Progenitor cell of endocrine pancreas (in vitro differentiated cells): ENCODE measurements at places on chromosomes 4 and X. TPM values are rescaled to one million over a fixed set of nuclear protein-coding genes. Genes with fewer than 3 reads are reported as not detected.

- no peak for DNase-seq
These were observed 762.5 kb downstream of the PCDH7 start for GRCh38 chr4:31482691-31483090.

Gene F9
- total RNA-seq: not detected in 2 replicates

DNA sequence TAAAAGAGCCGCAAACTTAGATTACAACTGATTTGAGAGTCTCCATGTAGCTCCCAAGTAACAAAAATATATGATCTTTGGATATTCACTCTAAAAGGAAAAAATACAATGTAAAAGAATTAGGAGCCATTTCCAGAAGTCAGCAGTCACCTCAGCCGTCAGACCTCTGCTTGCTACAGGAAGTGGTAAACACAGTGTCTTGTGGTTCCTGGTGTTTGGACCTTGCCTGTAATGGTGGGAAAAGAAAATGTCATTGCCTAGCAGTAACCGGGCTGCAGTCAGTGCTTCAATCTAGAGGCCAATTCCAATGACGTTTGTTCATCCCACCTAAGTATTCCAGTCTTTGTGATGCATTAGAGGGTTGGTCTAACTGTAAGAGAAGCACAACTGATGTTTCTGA is 28.9 kb upstream of the SMIM31 start:
- DNase-seq: no peak

- no peak for DNase-seq
These were observed 59.2 kb downstream of the ADGRG2 start for GRCh38 chrX:19063030-19063429.

Gene METTL14
- total RNA-seq: 56.7 and 56.8 TPM in 2 replicates

Gene GAGE12J
- not detected in 2 replicates for total RNA-seq

DNA sequence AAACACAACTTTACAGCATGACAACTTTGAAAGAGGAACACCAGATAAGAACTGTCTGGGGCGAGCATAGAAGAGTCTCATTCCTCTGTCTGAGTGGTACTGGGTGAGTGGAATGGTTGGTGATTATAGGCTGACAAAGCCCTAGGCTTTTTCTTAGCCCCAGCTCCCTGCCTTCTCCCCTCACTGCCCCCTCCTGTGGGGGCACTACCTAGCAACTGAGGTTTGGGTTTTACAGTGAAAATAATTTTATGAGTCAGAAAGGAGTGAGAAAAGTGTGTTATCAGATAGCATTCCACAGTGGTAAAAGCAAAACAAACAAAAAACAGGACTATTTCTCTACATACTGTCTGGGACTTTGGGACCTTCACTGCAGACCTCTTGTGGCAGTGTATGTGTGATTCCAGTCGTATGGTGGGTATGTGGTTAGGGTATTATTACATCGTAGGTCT is 10.5 kb upstream of the TMEM165 start:
- DNase-seq: no peak

Gene ATG4A
- total RNA-seq: 12.6 and 15.1 TPM in 2 replicates

DNA sequence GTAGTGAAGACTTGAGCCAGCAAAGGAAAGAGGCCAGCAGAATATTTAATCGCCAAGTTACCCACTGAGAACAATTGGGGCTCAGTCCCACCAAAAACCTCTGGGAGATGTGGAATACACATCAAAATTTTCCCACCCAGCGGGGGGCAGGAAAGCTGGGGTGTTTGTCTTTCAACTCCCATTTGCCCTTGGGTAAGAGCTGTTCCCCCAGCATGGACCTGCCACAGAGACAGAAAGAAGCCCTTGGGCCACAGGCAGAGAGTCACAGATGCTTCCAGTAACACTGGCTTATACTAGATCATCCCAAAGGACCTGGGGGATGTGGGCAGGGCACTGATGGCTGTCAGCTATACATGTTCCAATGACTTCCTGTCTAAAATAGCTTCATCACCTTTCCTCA is 18.9 kb upstream of the FBXW7 start:
- no peak for DNase-seq

DNA sequence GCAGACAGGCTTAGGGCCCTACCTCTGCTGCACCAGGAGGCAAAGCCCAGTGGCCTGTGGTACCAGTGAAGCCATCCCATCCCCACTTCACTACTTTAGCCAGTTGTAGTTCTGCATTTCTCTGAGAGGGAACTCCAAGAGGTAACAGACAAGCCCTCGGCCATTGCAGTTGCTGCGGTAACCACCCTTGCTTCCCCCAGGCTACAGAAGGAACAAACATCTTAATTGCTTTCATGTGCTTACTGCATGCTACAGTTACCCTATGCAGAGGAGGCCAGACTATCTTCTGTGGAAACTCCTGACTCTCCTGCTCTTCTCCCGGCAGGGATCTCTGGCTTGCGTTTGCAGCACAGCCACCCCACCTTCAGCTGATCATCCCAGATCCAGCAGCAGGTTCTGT is 67.8 kb downstream of the SPIN4 start:
- DNase-seq: no peak

GRCh38 chrX:40749681-40750494 is 14.5 kb upstream of the MED14 start:
- DNase-seq: no peak

DNA sequence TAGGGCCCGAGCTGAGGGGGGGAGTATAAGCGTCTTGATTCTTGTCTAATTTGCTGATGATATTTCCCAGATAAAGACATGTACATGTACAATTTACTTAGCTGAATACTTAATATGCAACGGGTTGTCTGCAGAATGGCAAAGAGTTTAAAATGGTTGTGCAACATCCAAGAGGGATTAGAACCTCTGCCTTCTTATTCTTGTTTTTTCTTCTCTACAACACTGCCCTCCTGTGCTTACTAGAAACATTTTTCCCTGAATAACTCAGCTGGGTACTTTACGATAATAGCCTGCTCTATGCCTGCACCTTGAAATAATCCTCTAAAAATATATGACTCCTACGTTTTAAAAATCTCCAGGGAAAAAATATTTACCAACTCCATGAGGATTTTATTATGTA is 41.8 kb downstream of the INTS12 start:
- DNase-seq: no peak

DNA sequence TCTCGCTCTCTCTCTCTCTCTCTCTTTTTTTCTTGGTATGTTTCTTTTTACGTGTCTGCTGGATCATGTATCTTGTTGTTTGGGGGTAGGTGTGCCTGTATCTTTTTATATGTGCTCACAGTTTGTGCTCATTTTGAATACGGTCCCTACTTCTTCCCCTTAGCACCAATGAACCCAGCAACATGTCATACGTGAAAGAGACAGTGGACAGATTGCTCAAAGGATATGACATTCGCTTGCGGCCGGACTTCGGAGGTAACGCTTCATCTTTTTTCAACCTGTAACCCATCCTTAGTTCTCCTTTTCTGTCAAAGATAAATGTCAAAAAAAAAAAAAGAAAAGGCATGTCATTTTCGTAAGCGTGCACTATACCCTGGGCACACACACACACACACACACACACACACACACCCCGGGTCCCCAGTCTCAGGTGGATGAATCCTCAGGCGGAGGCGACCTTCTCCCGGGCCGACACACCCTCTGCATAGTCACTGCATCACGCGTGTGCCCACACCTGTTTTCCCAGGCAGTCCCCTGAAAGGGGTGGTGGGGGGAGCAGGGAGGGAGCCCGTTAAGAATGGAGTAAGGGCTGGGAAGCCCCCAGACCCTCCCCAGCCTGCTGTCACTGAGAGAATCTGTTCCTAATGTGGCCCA is 511 bp downstream of the GABRB1 start:
- DNase-seq: peak; percentile 9
